ENCODE measurements at places on chromosomes 2 and 18. TPM values are rescaled to one million over a fixed set of nuclear protein-coding genes. Genes with fewer than 3 reads are reported as not detected.
A peak's percentile ranks its signal among the peaks of the same experiment; 100 is the strongest.

Gene KANSL1L
- 23.3 TPM for total RNA-seq

- H3K4me3 ChIP-seq: no peak overlapping the region
- no peaks in the 10 kb centered on the region for H3K36me3 ChIP-seq
- H3K27ac ChIP-seq: no peak overlapping the region
- H3K27me3 ChIP-seq: no peaks in the 10 kb centered on the region
- no peaks in the 10 kb centered on the region for H3K4me1 ChIP-seq
These were observed 44.0 kb upstream of the ARHGAP15 start for GRCh38 chr2:143085125-143085784.

DNA sequence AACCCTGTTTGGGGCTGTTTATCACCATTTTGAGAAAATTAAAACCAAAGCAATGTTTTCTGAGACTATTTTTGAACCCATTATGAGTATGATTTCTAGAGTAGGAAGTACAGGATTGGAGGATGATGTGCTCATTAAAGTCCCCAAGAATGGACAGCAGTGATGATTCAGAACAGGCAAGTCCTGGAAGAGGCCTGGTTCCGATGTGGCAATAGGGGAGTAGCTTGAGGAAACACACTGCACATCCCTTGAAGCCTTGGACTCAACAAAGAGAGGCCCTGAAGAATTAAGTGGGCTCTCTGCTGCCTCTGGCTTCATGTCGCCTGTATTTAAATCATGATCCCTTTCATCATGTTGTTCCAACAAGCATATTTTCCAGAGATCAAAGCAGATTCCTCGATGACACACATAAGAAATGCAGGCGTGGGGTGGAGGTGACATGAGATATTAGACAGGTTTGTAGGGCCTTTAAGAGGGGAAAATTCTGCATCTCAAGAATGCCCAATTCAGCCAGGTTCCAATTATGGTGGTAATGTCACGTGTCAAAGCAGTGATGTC, 242.2 kb downstream of the FHOD3 start:
- no peak overlapping the region for H3K27ac ChIP-seq
- no peak for DNase-seq

Gene CFAP65
- total RNA-seq: not detected

GRCh38 chr18:79133724-79134123, 64.5 kb downstream of the ATP9B start:
- no peaks in the 10 kb centered on the region for H3K36me3 ChIP-seq
- no peak overlapping the region for H3K4me3 ChIP-seq
- no peak for DNase-seq

DNA sequence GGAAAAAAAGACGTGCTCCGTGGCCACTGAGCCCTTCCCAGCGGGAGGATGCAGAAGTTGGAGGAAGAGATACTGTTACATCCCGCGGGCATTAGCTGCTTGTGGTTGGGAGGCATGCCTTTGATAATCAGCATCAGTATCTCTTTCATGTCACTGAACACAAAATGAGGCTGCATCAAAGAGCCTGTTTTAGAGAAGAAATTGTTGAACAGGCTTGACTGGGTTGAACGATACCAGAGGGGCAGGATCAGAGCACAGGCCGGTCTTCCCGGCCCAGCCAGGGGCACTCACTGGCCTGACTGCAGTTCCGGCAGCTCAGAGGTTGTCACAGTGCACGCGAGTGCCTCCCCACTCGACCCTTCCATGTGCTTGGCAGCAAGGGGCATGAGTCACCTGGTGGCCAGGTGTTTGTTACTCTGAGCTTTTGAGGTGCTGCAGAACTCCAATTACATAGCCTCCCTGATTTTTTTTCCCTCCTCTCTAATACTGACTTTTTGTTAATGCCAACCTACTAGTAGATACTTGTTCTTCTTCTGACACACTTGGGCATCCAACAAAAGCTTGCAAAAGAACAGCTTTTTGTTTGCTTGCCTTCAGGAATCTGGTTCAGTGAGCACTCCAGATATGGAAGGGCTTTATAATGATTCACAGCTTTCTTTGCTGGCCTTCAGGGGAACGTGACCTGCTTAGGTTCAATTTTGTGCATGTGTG, 121.6 kb downstream of the VAPA start:
- H3K4me3 ChIP-seq: no peak overlapping the region
- no peaks in the 10 kb centered on the region for H3K27me3 ChIP-seq
- H3K4me1 ChIP-seq: no peaks in the 10 kb centered on the region
- peak; percentile 6 for DNase-seq
- no peak overlapping the region for H3K27ac ChIP-seq

DNA sequence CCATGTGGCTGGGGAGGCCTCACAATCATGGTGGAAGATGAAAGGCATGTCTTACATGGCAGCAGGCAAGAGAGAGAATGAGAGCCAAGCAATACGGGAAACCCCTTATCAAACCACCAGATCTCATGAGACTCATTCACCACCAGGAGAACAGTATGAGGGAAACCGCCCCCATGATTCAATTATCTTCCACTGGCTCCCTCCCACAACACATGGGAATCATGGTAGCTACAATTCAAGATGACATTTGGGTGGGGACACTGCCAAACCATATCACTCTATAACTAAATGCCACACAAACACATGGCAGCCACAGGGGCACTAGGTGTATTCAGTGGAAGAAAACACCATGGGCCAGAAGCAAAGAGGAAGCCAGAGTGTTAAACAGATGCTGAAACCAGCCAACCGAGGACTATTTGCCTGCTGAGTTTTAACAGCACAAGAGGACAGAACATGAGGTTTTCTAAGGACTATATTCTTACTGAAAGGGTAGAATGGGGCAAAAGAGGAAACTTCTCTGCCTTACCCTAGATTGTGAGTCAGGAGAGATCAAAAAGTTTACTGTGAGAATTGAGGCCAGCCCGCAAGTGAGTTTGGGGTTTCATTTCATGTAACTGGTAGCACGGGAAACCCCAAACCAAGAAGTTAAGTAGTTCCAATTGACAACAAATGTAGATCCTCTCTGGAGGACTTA, 49.2 kb downstream of the SIGLEC15 start:
- no peak for DNase-seq
- H3K4me3 ChIP-seq: no peak overlapping the region
- H3K27me3 ChIP-seq: no peaks in the 10 kb centered on the region
- H3K27ac ChIP-seq: no peak overlapping the region
- no peaks in the 10 kb centered on the region for H3K4me1 ChIP-seq
- 0 out of 2 replicates have a peak, but pooled peaks cover 2% of the 10 kb centered on the region for H3K36me3 ChIP-seq

Gene FOXD4L1
- total RNA-seq: 1.0 TPM

Gene MBOAT2
- total RNA-seq: 36.0 TPM

GRCh38 chr2:107384422-107384821, 442.3 kb upstream of the RGPD4 start:
- no peaks in the 10 kb centered on the region for H3K36me3 ChIP-seq
- H3K27ac ChIP-seq: 0 out of 2 replicates have a peak overlapping the region, but pooled peaks have one; percentile 1
- H3K27me3 ChIP-seq: no peaks in the 10 kb centered on the region

Gene PKDCC
- total RNA-seq: 361 TPM

- peaks cover 9% of the 10 kb centered on the region for H3K4me1 ChIP-seq
- no peaks in the 10 kb centered on the region for H3K36me3 ChIP-seq
- no peak overlapping the region for H3K27ac ChIP-seq
- peak; percentile 49 for DNase-seq
These were observed 62.0 kb downstream of the TGIF1 start for GRCh38 chr18:3511980-3512379.

DNA sequence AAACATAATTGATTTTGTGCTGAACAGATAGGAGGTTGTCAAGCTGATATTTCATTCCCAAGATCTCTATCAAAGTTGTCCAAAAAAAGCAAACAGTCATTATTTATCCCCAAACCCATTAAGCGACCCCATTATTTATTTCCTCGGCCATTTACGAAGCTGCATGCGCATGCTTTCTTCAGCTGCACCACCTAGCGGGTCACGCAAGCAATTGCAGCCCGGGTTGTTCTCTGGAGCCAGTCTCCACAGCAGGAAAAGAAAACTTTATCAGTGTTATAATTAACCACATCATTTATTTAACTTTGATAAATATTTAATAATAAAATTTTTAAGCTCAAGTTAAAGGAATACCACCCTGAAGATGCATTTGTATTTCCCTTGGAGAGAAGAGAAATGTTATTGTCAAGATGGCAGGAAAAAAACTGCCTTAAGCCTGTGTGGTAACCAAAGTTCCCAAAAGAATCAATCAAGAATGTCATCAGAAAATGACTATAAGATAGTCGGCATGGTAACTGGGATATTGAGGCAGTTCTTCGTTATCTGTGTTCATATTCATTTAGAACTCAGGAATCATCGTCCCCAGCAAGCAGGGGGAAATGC, 304.7 kb downstream of the FBXO15 start:
- H3K36me3 ChIP-seq: no peaks in the 10 kb centered on the region
- H3K4me3 ChIP-seq: no peak overlapping the region
- H3K27ac ChIP-seq: no peak overlapping the region
- DNase-seq: peak; percentile 5
- H3K27me3 ChIP-seq: no peaks in the 10 kb centered on the region

- H3K27ac ChIP-seq: no peak overlapping the region
- no peaks in the 10 kb centered on the region for H3K36me3 ChIP-seq
- H3K27me3 ChIP-seq: no peaks in the 10 kb centered on the region
- no peak overlapping the region for H3K4me3 ChIP-seq
- DNase-seq: no peak
These were observed 144.6 kb upstream of the CCDC195 start for GRCh38 chr2:224860786-224861185.

Gene ADGRF3
- total RNA-seq: 0.71 TPM

Gene ATP6V1C2
- total RNA-seq: 0.23 TPM

DNA sequence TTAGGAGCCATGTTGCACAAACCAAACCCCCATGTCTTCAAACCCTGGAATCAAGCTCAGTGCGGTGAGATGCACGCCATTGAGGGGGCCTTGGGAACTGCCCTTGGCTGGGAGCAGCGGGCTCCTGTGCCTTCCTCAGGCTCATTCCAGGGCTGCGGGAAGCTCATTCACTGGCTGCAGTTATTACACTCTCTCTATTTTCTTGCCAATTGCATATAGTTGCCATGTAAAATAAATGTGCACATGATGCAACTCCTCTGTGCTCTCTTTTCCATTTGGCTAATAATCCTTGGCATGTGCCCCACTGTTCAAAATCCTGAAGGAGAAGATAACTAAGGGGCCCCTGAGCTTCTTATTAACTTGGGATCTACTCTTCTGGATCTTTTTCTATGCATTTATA, 74.7 kb downstream of the KCTD1 start:
- no peaks in the 10 kb centered on the region for H3K36me3 ChIP-seq
- no peak for DNase-seq
- H3K4me1 ChIP-seq: peaks cover 7% of the 10 kb centered on the region
- no peaks in the 10 kb centered on the region for H3K27me3 ChIP-seq

Gene TAF4B
- 10.1 TPM for total RNA-seq

GRCh38 chr2:98469862-98470544, 25.3 kb downstream of the INPP4A start:
- H3K27ac ChIP-seq: no peak overlapping the region
- H3K36me3 ChIP-seq: no peaks in the 10 kb centered on the region
- no peaks in the 10 kb centered on the region for H3K27me3 ChIP-seq

DNA sequence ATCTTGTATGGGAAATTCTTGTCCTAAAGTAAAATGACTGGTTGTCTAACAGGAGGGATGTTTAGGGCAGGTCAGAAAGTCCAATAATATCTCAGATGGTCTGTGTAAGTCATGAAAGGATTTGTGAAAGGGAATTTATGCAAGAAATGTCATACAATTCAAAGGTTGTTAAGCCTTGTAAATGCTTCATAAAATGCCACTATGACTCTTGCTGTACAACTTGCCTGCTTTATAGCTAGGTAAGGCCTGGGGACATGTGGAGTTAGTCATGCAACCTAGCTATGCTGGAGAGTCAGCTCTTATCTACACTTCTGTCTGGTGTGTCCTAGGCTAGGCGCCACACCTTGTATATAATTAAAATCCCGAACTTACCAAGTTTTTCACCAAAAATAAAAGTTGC, 36.9 kb upstream of the VWA3B start:
- no peaks in the 10 kb centered on the region for H3K36me3 ChIP-seq
- no peaks in the 10 kb centered on the region for H3K27me3 ChIP-seq
- no peak for DNase-seq
- no peak overlapping the region for H3K27ac ChIP-seq

GRCh38 chr2:137776697-137777096, 187.6 kb upstream of the HNMT start:
- H3K27me3 ChIP-seq: no peaks in the 10 kb centered on the region
- no peak for DNase-seq
- no peaks in the 10 kb centered on the region for H3K36me3 ChIP-seq
- no peak overlapping the region for H3K27ac ChIP-seq
- H3K4me1 ChIP-seq: no peaks in the 10 kb centered on the region

DNA sequence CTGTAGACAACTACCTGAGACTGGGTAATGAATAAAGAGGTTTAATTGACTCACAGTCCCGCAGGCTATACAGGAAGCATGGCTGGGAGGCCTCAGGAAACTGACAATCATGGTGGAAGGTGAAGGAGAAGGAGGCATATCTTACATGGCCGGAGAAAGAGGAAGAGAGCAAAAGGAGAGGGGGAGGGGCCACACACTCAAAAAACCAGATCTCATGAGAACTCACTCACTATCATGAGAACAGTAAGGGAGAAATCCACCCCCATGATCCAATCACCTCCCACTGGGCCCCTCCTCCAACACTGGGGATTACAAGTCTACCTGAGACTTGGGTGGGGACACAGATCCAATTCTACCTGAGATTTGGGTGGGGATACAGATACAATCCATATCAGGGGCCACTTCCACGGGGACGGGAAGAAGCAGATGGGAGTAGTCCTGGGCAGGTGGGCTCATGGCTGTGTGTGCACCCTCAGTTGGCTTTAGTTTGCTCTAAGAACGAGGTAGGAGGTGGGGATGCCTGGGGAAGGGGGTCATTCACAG, 9.9 kb downstream of the MAB21L4 start:
- H3K4me3 ChIP-seq: no peak overlapping the region
- H3K36me3 ChIP-seq: no peaks in the 10 kb centered on the region
- H3K4me1 ChIP-seq: peaks cover 23% of the 10 kb centered on the region
- H3K27me3 ChIP-seq: no peaks in the 10 kb centered on the region

Gene TEKT4
- not detected for total RNA-seq

- H3K27ac ChIP-seq: no peak overlapping the region
- DNase-seq: no peak
- H3K4me1 ChIP-seq: no peaks in the 10 kb centered on the region
- H3K4me3 ChIP-seq: no peak overlapping the region
- H3K36me3 ChIP-seq: no peaks in the 10 kb centered on the region
These were observed 44.3 kb downstream of the SERTAD2 start for GRCh38 chr2:64609227-64609941.

GRCh38 chr2:184598316-184599053, at the start of gene ZNF804A:
Gene ZNF804A, plus strand, starts transcription at chr2:184598529. Its CDS starts 431 bp downstream, at chr2:184598960.
- DNase-seq: peak; percentile 87
- peak within 1 kb of the TSS; percentile 78 for H3K27ac ChIP-seq
- H3K4me3 ChIP-seq: peak within 1 kb of the TSS; percentile 82
- no peaks in the 10 kb centered on the region for H3K27me3 ChIP-seq
- H3K4me1 ChIP-seq: peaks cover 5% of the 10 kb centered on the region

Gene XDH
- total RNA-seq: 0.03 TPM

Gene SIX2
- 51.9 TPM for total RNA-seq

GRCh38 chr2:203782262-203782976, 76.0 kb downstream of the CD28 start:
- no peak overlapping the region for H3K4me3 ChIP-seq
- H3K36me3 ChIP-seq: no peaks in the 10 kb centered on the region
- H3K4me1 ChIP-seq: peaks cover 26% of the 10 kb centered on the region
- no peaks in the 10 kb centered on the region for H3K27me3 ChIP-seq

GRCh38 chr2:37231241-37232130, at the start of the genes CEBPZ and NDUFAF7:
Gene CEBPZ, minus strand, starts transcription at chr2:37231596. Its CDS starts 29 bp downstream, at chr2:37231567.
Gene NDUFAF7, plus strand, starts transcription at chr2:37231658. Its CDS starts 48 bp downstream, at chr2:37231706.
- peak within 1 kb of the TSS; percentile 89 for H3K4me3 ChIP-seq
- no peaks in the 10 kb centered on the region for H3K27me3 ChIP-seq
- H3K36me3 ChIP-seq: peaks cover 38% of the 10 kb centered on the region
- peak; percentile 93 for DNase-seq

- DNase-seq: no peak
- H3K4me1 ChIP-seq: peaks cover 8% of the 10 kb centered on the region
- H3K27ac ChIP-seq: no peak overlapping the region
- H3K36me3 ChIP-seq: no peaks in the 10 kb centered on the region
- no peak overlapping the region for H3K4me3 ChIP-seq
- no peaks in the 10 kb centered on the region for H3K27me3 ChIP-seq
These were observed 266.3 kb downstream of the MREG start for GRCh38 chr2:215746887-215747615.

All from SJCRH30 (cell line).